ENCODE measurements at places on chromosomes 6 and 20. TPM values are rescaled to one million over a fixed set of nuclear protein-coding genes. Genes with fewer than 3 reads are reported as not detected.

The STMND1 gene
- 9.3 TPM for total RNA-seq

DNA sequence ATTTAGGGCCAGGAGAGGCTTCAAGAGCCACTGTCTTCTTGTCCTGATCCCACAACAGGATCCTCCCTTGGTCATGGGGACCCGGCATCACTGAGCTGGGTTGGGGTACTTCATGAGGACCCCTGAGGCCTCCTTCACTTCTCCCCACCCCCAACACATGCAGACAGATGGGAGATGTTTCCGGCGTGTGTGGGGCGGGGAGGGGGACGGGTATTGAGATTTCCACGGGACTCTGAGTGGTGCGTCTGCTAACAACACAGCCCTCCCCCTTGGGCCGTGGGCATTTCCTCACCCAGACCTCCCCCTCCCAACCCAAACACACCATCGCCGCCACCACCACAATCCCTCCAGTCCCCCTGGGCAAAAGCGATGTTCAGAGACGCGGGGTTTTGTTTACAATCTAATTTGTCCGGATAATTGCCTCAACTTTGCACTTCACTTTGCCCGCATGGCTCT is 906 bp upstream of the FOXP4 start:
- no peak for DNase-seq

DNA sequence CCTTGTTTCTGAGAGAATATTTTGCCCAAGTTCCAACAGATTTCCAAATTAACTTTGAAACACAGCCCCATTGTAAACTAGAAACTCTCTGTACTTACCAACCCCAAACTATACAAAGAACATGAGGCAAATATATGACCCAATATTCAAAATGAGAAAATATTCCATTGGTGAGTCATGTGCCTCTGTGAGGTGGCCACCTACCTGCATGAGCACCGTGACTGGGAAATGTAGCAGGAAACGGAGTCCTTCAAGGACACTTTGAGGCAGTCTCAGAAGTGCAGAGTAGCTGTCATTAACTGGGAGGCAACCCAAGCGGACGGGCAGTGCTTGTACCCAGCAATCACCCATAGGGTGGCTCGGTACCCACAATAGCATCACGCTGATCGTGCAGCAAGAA is 335.5 kb upstream of the NOX3 start:
- DNase-seq, result no peak

DNA sequence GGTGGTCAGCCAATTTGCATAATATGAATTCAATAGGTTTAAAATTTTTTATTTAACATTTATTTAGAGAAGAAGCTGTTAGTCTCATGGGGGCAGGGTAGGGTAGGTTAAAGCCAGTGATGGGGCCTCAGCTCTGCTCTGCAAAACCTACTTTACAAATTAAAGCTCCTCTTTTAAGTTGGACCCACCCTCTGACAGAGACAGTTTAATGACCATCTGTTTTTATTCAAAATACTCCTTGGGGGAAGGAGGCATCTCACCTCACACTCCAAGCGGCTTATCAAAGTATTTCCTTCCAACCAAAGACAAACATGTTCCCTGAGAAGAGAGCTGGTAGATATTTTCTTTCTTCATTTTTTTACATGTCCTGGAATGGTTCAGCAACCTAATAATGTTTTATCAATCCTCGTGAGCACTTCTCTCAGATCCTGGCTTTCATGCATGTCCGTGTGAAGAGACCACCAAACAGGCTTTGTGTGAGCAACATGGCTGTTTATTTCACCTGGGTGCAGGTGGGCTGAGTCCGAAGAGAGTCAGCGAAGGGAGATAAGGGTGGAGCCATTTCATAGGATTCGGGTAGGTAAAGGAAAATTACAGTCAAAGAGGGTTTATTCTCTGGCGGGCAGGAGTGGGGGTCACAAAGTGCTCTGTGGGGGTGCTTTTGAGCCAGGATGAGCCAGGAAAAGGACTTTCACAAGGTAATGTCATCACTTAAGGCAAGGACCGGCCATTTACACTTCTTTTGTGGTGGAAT is 184.7 kb downstream of the GJA1 start:
- no peak for DNase-seq

- DNase-seq, result no peak
Observed at GRCh38 chr6:90388395-90388794, 91.8 kb upstream of the BACH2 start.

- DNase-seq, result no peak
Observed at GRCh38 chr6:144429753-144430152, 144.6 kb downstream of the UTRN start.

DNA sequence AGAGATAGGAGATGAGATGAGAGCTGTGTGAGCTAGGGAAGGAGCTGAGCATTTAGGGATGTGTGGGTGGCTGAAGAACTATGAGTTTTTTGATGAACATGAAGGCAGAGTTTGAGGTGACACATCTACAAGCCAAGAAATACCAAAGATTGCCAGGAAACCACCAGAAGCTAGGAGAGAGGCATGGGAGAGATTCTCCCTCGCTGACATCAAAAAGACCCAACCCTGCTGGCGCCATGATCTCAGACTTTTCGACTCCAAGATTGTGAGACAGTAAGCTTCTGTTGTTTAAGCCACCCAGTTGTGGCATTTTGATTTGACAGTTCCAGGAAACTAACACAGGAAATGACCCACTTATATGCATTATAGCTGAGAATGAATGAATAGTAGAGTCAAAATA is 790.9 kb downstream of the TFAP2A start:
- no peak for DNase-seq
